ENCODE measurements at places on chromosomes 2 and 18.

DNA sequence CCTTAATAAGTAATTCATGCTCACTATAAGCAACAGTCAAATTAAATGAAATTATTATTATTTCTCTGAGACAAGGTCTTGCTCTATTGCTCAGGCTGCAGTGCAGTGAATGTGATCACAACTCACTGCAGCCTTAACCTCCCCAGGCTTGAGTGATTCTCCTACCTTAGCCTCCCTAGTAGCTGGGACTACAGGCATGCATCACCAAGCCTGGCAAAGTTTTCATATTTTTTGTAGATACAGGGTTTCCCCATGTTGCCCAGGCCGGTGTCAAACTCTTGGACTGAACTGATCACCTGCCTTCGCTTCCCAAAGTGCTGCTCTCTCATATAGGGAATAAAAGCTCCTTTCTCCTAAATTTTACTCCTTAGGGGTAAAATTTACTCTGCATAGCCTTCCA lies 74.9 kb upstream of the GAREM1 start:
- DNase-seq: no peak

DNA sequence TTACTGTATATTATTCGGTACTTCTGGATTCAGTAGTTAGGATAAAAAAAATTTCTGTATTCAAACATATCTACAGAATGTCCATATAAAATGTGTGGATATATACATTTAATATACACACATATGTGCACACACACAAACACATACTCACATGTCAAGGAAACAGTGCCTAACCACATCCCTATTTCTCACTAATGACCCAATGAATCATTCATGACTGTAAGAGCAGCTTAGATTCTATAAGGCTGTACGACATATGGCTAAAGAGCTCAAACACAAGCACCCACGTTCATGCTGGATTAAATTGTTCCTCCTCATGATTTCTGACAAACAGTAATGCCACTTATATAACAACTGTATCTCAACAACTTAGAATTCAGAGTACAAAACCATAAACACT lies 457.3 kb downstream of the ADCYAP1 start:
- DNase-seq: no peak

GRCh38 chr2:216285701-216286100 lies 86.6 kb downstream of the MARCHF4 start:
- DNase-seq: no peak

GRCh38 chr18:35466334-35466733 lies 31.4 kb downstream of the INO80C start:
- no peak for DNase-seq

DNA sequence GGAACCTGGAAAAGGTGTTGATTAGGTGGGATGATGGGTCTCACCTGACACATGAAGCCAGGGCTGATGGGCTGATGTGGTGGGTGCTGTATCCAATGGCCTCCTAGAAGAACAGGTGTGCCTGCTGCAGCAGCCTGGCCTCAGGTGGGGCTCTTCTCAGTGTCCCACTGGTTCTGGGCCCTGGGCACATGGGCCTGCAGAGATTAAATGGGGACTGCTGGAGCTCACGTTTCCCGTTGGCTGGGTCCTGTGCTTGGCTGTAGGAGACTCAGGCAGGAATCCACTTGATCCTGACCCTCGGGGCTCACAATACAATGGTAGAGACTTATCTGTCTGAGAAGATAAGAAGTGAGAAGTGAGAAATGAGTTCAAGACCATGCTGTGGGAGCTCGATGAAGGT lies 170.9 kb downstream of the KCNS3 start:
- no peak for DNase-seq

GRCh38 chr2:191049728-191050639 lies 36.0 kb upstream of the STAT1 start:
- DNase-seq: no peak

- no peak for DNase-seq
These were observed 193.5 kb downstream of the SPP2 start for GRCh38 chr2:234243871-234244565.

DNA sequence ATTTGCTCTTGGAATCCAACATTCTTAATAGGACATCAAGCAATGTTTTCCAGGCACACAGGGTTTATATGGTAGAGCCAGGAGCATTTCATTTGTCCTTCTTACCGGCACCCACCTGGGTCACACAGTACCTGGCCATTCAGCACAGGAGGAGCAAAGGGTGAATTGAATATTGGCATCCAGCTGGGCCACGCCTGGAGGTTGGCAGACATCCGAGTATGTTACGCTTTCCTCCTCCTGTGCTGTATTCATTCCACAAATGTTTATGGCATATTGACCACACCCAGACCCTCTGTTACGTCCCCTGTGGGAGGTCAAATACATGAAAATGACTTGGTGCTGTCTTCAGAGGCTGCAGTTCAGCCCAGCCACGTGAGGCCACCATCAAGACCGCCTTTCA lies 206.2 kb downstream of the RTP5 start:
- no peak for DNase-seq

DNA sequence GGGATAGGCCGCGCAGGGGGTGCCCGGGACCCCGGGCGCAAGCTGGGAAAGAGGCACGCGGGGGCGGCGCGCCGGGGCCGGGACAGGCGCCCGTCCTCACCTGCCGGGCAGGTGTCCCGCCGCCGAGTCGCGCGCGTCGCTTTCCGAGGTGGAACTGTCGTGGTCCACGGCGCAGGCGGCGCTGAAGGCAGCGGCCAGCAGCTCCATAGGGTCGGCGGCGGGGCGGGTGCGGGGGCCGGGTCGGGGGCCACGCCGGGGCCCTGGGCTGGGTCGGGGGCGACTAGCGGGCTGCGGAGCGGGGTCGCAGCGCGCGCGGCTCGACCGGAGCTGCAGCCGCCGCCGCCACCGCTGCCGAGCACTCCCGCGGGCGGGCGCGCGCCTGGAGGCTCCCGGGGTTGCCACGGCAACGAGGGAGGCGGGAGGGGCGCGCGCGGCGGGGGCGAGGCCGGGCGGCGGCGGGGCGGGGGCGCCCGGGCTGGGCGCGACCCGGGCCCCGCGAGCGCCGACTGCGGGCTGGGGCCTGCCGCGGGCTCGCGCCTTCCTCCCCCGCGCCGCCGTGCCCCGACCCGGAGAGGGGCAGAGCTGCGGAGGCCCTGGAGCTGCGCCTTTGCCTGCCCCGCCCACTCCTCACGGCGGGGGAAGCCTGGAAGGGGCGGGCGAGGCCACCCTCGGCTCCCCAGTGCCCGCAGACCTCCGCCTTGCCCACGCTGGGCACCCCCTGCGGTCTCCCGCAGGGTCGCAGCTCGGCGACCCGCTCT lies 57.9 kb downstream of the SNORC start:
- no peak for DNase-seq

- DNase-seq: no peak
These were observed 4.5 kb downstream of the NDUFV2 start for GRCh38 chr18:9106800-9107584.

- DNase-seq: no peak
These were observed 171.6 kb downstream of the BCL2 start for GRCh38 chr18:63147973-63148372.

- no peak for DNase-seq
These were observed 25.4 kb upstream of the CHN1 start for GRCh38 chr2:175030380-175031271.

GRCh38 chr2:8315531-8316165 lies 366.2 kb upstream of the ID2 start:
- DNase-seq: no peak

GRCh38 chr2:104340162-104340561 lies 513.8 kb upstream of the POU3F3 start:
- no peak for DNase-seq

GRCh38 chr18:36315736-36316135 lies 18.2 kb downstream of the FHOD3 start:
- DNase-seq: no peak

DNA sequence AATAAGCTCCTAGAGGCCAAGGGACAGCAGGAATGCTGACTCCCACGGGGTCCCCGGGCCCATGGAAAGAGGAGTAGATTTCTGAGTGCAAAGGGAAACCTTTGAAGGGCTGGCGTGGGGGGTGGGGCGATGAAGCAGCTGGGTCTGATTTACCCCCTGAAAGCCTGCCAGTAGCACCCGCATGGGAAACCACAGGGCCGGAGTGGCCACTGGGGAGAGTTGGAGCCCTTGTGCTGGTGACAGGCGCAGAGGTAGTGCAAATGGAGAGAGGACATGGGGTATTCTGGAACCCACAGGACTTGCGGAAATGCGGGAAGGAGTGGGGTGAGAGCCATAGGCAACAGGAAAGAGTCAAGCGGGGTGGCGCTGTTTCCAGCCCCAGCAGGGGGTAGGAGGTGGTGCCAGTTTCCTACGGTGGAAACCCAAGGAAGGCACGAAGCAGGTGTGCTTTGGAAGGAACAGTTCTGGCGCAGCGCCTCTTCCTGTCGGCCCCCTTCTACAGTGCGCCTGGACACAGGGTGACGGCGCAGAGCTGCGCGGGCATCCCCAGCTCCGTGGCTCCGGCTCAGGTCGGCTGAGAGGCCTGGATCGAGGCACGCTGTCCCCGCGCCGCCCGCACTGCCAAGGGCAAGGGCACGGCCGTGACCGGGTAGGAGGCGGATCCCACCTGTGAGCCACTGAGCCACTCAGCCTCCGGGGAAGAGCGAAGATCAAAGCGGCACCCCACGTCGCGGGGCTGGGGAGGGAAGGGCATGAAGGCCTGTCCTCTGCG lies 149.0 kb upstream of the GLI2 start:
- no peak for DNase-seq

DNA sequence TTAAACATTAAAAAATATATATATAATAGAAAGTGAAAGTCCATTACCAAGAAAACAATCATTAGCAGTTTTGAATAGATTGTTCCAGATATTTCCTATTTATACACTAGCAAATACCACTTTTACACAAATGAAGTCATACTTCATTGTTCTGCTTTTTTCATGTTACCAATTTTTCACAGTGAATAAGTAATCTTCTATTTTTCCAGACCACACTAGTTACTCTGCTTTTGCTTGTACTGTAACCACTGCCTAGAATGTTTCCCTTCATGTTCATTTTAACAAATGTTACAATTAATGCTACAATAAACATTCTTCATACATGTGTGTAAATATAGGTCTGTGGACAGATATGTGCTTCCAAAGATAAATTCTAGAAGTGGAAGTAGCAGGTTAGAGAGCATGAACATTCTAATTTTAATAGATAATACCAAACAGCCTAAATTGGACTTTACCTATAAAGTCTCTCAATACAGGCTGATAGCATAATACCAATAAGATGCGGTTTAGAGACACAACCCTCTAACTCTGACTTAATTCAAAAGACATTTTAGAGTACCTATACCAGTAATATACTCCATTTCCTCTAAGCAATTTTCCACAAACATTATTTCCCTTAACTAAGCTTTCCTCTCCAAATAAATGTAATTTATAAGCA lies 17.0 kb downstream of the ITSN2 start:
- no peak for DNase-seq

GRCh38 chr2:236602678-236603077 lies 33.1 kb downstream of the ACKR3 start:
- no peak for DNase-seq

- peak; percentile 52 for DNase-seq
These were observed 980 bp upstream of the PDE6D start for GRCh38 chr2:231781798-231782726.

DNA sequence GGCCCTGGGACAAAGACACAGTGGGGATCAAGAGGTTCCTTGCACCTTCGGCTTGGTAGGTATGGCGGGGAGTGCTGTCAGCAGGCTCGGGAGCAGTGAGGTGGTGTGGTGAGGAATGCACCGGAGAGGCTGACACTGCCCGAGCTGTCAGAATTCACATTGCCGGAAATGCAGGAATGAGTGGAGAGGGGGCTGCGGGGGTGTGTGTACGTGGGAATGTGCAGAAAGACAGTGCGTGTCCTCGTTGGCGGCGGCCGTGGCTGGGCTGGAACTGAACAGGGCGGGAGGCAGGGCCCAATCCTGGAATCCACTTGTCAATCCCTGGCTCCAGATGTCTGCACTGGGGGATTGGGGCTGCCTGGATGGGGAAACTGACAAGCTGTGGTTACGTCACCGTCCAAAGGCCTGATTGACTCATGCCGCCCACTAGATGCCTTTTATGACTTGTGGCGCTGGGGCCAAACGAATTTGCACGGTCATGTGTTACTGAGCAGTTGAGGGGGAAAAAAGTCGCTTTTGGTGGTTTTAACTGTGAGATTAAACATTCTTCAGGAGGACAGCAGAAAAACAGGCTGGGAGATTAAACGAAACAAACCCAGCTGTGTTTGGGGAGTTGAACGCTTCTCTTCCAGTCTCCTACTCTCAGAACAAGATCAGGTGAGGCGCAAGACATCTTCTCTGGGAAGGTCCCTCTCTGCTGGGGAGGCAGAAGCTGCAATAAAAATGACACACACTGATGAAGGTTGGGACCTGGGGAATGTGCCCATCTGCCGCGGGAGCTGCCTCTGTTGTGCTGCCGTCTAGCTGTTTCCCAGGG lies 189.4 kb upstream of the GLI2 start:
- no peak for DNase-seq

GRCh38 chr2:41160439-41160838 lies 708.5 kb upstream of the SLC8A1 start:
- DNase-seq: no peak

DNA sequence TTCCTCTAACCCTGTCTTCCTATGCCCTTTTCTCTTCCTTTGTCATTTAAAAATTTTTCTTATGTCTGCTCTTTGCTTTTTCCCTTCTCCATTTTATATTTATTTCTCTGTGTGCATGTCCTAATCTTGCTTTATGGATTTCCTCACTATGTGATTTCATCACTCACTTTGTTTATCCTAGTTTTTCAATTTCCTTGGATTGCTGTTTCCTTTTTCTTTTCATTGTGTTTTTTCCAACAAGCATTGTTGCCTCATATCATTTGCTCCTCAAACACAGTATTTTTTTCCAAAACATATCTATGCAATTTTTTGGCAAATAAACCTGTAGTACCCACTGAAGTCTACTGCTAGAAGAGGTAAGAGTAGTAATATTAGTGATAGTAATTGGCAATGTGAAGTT lies 67.4 kb upstream of the PNPT1 start:
- DNase-seq: no peak

DNA sequence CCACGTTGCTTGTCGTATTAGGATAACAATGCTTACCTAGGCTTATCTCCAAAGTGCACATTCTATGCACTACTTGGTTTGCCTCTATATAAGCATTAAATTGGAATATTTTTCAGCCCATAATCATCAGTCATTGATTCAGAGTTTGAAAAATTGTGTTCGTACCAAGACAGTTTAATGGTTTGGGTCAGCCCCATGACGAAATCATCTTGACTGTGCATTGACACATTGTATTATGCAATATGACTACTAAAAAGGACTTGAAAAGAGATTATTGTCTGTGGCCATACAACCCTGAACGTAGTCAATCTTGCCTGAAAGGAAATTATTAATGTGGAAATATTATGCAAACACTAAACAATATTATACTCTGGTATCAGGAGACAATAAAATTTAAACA lies 141.3 kb downstream of the EML6 start:
- DNase-seq: no peak

- DNase-seq: no peak
These were observed 2786.5 kb downstream of the RPIA start for GRCh38 chr2:91477731-91478672.

- DNase-seq: no peak
These were observed 6.2 kb downstream of the PRKD3 start for GRCh38 chr2:37318401-37318800.

- no peak for DNase-seq
These were observed 414.4 kb upstream of the CDH7 start for GRCh38 chr18:65336411-65336810.
